ENCODE measurements at places on chromosomes 1 and 21.

- DNase-seq, result no peak
Observed at GRCh38 chr1:171113382-171113781, 22.7 kb downstream of the FMO3 start.

- DNase-seq, result no peak
Observed at GRCh38 chr1:71668065-71668464, 587.2 kb upstream of the ZRANB2 start.

- no peak for DNase-seq
Observed at GRCh38 chr1:41803656-41804055, 115.1 kb downstream of the HIVEP3 start.

DNA sequence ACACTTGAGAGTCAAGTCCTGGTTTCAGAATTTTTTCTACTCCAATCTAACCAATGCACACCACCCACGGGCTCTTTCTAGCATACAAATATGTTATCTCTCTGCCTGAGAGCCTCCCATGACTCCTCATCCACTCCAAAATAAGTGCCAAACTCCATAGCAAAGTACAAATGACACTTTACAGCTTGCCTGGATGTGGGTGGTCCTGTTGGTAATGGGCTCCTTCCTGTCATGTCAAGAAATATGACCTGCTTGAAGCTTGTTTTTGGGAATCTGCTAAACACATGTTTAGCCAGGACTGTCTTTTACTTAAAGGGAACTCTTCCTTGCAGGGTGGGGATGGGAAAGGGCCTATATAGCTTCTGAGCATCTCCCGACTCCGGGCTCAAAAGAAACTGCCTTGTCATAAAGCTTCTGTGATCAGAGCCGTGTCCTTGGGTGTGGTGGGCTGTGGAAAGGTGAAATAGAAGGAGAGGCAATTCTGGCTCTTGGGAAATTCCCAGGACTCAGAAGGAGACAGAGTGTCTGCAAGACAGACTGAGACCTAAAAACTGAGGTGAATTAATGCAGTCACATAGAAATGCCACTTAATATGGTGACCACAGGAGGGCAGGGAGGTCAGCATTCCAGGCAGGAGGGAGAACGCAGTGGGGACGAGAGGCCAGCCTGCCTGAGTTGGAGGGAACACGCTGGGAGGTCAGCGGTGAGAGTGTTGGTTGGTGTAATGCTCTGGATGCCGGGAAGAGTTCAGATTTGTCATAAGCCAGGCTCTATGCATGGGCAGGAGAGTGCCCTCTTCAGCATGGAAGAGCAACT lies 6.1 kb upstream of the IGFN1 start:
- no peak for DNase-seq

- DNase-seq, result peak; percentile 81
Observed at GRCh38 chr1:89822999-89823628, 2.3 kb downstream of the LRRC8D start.

GRCh38 chr1:155320252-155320651 lies 442 bp upstream of the RUSC1 start:
- no peak for DNase-seq

DNA sequence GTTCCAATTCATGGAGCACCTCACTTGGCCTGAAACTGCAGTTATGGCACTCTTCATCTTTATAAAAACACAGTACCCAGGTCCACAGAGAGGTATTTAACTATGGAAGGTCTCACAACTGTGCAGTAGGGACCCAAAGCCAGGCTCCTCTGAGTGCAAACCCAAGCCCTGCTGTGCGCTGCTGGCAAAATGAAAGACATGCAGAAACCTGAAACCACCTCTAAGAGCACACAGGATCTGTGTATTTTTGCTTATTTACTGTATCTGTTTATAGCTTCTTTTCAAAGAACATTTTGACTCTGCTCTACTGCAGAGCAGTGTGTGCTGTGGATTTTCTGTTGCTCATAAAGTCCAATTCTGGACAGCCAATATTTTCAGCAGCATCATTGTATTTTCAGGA lies 166.6 kb downstream of the DSCAM start:
- no peak for DNase-seq

DNA sequence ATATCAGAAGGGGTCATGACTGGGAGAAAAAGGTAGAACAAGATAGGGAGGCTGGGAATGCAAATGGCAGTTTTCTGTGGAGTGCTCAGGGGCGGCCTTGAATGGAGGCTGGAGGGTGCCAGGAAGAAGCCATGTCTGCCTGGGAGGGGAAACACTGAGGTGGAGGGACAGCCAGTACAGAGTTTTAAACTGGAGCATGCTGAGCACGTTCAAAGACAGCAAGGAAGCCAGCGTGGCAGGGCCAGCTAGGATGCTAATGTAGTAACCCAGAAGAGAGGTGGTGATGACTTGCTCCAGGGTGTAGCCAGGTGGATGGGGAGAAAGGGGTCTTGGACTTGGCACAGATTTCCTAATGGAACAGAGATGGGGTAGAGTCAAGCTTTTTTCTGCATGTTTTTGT lies 445.8 kb upstream of the VAMP3 start:
- no peak for DNase-seq

GRCh38 chr21:19993268-19993667 lies 1004.9 kb upstream of the NCAM2 start:
- no peak for DNase-seq

DNA sequence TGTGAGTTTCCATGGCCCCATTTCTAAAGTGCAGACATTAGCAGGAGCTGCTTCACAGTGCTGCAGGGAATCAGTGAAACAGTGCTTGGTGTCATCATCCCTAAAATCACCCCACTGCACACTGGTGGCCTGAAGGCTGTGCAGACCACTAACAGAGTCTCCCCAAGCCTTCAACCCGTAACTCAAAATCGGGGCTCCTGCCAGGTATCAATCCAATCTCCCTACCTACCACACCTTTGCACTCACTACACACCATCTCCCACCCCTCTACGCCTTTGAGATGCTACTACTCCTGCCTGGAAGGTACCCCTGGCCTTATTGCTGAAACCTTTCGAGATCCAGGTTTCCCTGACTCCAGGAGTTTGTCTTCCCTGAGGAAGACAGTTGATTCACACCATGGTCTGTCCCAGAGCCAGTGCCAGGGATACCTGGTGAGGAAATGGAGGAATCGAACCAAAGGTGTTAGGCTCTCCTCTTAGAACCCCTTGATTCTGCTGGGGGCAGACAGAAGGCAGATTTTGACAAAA lies 25.5 kb downstream of the SLC2A1 start:
- DNase-seq, result no peak

DNA sequence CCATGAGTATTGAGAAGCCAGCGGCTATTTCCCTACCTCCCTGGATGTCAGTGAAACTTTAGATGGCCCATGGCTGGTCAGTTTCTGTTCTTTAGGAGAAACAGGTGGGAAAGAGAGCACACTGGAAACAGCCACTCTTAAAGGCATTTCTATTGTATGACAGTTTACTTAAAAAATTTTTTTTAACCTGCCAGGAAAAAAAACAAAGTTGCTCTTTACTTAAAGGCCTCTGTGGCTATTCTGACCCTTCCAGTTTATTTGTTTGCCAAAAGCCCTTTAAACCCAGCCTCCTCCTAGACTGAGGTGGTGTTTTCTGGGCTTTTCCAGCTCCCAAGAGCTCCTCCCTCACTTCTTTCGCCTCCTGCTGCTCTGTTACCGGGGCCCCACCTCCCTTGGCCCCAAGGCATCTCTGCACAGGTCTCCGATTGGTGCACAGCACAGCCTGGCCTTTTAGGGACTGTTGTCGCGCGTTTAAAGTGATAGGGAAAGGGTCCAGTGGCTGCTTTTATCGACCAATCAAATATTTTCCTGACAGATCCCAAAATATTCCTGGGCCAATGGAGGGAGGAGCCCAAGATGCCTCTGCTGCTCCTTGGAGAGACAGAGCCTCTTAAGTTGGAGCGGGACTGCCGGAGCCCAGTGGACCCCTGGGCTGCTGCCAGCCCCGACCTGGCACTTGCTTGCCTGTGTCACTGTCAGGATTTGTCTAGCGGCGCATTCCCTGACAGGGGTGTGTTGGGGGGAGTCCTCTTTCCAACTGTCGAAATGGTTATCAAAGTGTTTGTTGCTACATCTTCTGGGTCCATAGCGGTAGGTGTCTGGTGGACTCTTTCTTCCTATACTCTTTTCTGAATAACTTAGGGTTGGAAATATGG lies at the start of gene SH3BGR:
SH3BGR (plus strand) TSS at position 639 of the 875 bp plus-strand sequence; CDS start at position 766, 127 bp downstream.
- DNase-seq, result no peak

GRCh38 chr1:50783286-50783685 lies 176.8 kb downstream of the FAF1 start:
- DNase-seq, result no peak

- peak; percentile 55 for DNase-seq
Observed at GRCh38 chr1:23804183-23804835, 3.8 kb upstream of the GALE start.

- DNase-seq, result no peak
Observed at GRCh38 chr1:6384962-6385361, 8.6 kb downstream of the ACOT7 start.

GRCh38 chr1:119380983-119381662 lies 12.5 kb downstream of the HAO2 start:
- no peak for DNase-seq

DNA sequence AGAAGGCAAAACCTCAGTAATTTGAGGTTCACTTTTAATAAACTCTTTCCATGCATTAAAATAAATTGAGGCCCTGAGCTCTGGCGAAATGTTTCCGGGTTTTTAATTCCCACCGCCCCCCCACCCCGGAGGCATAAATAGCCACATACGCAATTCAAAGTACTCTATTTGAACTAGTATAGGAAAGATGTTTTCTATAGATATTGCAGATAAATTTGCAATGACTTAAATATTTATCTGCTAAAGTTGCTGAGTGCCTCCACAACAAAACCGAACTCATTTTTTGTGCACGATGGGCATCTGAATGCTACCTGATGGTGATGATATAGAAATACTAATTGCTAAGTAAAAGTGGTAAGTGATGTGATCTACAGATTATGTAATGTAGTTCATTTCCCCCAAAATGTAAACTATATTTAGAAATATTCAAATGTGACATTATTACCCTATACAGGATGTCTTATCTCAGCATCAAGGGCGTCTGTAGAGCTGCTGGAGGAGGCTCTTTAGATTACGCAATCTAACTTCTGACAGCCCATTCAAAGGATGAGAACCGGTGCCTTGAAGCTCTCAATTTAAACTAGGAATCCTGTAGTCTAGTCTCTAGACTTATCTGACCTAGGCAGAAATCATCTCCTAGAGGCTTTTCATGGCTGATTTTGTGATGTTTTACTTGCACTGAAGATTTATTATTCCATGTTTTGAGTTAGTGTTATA lies 8.5 kb downstream of the IRF2BP2 start:
- peak; percentile 72 for DNase-seq

GRCh38 chr1:185869590-185869989 lies 135.4 kb downstream of the HMCN1 start:
- no peak for DNase-seq

DNA sequence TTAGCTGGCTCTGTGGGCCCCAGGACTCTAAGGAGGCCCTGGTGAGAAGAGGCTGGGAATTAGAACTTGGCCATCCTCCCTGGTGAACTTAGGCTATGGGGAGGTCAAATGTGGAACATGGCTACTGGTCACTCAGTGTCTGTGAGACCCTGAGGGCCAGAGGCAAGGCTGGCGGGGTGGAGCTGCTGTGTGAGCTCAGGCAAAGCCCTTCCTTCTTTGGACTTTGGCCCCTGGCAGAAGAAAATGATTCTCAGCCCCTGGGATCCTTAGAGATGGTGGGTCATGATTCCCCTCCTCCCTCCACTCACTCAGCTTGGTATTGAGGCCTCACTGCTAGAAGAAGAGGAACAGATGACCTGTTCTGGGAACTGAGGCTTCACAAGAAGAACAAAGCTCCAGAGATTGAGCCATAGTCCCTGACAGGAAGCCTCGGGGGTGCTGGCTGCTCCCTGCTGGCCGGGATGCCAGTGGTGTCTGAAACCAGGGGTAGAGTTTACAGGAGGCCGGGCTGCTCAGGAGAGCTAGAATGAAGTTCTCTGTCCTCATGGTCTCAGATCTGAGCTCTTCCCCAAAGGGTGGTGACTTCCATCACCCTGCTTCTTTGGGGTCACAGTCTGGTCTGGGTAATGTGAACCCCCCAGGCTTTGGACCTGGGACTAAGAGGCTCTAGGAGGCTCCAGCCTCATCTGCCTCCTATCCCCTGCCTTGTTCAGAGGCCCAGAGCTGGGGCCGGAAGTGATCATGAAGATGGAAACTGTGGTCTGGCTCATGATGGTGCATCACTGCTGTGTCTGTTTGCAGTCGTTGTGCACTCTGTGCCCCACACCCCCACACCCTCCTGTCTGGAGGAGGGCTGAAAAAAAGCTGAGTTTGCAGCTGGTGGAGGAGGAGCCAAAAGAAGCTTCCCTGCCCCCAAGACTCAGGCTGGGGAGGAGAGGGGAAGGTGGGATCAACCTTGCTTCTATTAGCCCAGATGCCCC lies 905 bp downstream of the BTBD19 start:
- DNase-seq, result peak; percentile 95

DNA sequence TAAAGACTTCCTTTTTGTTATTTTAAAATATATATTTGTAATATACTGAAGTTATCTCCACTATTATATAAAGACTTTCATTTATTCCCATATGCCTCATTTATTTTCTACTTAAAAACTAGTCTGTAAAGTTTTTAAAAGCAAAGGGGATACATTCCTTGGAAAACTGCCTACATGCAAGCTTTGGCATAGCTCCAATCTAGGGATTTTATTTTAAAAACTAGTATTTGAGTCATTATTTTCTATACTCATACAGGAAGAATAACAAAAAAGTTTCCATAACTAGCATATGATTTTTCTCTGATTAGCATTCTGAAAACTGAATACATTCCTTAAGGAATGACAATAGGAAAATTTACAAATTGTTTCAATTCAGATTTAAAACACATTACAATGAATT lies 88.9 kb downstream of the COL24A1 start:
- DNase-seq, result no peak

GRCh38 chr1:183030053-183030452 lies 6.8 kb downstream of the LAMC1 start:
- peak; percentile 5 for DNase-seq

DNA sequence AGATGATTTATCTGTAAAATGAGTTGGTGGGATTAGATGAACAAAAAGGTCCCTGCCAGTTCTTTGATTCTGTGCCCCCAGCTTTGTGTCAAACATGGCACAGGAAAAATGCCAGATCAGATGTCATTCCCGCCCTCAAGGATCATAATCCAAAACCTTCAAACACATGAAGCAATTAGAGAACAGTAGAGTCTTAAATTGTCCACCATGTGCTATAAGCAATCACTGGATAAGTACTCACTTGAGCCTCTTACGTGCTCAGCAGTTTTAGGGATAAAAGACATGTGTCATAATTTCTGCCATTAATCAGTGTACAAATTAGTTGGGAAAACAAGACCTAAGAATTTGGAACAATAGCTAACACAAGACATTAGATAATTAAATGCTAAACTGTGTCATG lies 15.4 kb upstream of the KIAA0040 start:
- no peak for DNase-seq

- no peak for DNase-seq
Observed at GRCh38 chr1:88680471-88680870, 3.6 kb upstream of the PKN2 start.

Measured in inflammatory macrophage (primary cell).